CD4-positive, alpha-beta T cell treated with Interleukin-17A for 4 hours (primary cell): ENCODE measurements at places on chromosomes 7 and 10.

DNA sequence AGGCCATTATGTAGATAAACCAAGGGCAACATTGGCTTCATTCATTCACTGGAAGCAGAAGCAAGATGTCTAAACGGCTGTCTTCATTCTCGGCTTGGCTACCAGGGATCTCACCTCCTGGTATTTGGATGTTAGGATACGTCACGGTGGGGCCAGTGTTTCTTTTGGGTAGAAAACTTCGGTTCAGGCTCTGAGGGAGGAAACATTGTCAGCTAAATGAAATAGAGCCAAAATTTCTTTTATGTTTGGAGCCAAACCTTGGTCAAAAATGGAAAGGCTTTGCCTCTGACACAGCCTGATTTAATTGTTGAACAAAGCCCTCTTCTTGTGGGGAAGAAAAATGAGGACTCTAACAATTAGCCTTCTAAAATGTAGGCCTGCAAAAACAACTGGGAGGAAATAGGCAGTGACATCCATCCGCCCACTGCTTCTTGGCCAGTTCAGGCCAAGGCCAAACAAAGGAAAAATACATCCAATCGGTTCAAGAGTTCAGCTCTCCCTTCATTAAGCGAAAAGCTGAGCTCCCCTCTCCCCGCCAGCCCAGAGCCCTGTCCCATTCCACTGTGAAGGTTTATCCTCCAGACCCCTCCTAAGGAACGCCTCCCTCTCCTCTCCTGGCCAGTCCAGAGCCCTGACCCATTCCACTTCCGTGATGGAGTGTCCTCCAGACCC lies 44.4 kb downstream of the PFKFB3 start:
- no peak for DNase-seq

GRCh38 chr10:43188702-43189101 lies 50.5 kb downstream of the CSGALNACT2 start:
- DNase-seq, result no peak

- DNase-seq, result no peak
These were observed 65.4 kb downstream of the MYO3A start for GRCh38 chr10:25999295-25999981.

DNA sequence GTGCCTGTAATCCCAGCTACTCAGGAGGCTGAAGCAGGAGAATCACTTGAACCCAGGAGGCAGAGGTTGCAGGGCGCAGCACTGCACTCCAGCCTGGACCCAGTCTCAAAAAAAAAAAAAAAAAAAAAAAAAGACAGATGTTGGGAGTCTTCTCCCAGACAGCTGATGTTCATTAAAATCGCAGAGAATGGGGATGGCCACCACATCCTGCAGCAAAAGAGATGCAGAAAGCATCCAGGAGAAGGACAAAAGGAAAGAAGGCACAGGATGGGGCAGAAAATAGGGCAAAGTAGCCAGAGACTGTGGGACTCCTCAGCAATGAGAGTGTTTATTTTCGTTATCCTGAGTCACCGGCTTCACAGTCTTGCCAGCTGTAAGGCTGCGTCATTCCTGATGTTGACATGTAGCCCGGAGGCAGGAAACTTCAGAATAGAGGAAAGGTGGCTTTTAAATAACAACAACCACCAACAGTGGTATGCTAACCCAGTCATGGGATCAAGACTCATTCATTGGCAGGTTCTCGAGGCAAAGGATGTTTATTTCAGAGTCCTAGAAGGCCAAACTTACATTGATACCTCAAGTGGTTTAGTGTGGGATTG lies 149.5 kb upstream of the SVIL start:
- DNase-seq, result no peak

GRCh38 chr10:21191512-21191911 lies 294.4 kb upstream of the NEBL start:
- DNase-seq, result no peak

- no peak for DNase-seq
These were observed 1.2 kb upstream of the CALU start for GRCh38 chr7:128737867-128738385.

- DNase-seq, result no peak
These were observed 12.4 kb downstream of the SRGN start for GRCh38 chr10:69100136-69100872.

GRCh38 chr10:118986815-118987790 lies 42.4 kb upstream of the NANOS1 start:
- DNase-seq, result no peak
